ENCODE measurements at places on chromosomes 5 and 9. TPM values are rescaled to one million over a fixed set of nuclear protein-coding genes. Genes with fewer than 3 reads are reported as not detected.

Gene DHFR
- total RNA-seq = 34.5 TPM

Gene INSL6
- not detected for total RNA-seq

Gene MZB1
- total RNA-seq = 0.25 TPM

Gene ENTPD2
- total RNA-seq = 2.7 TPM

Gene PCDHA3
- total RNA-seq = not detected

Gene WWC1
- total RNA-seq = 70.1 TPM

Gene CCDC183
- total RNA-seq = 9.0 TPM

Gene SLCO6A1
- total RNA-seq = not detected

Gene PDE8B
- total RNA-seq = not detected

Gene BHMT2
- not detected for total RNA-seq

Gene PSMB7
- 197 TPM for total RNA-seq

Gene STKLD1
- not detected for total RNA-seq

Gene CEP120
- 8.3 TPM for total RNA-seq

Gene CTXN3
- total RNA-seq = not detected

Gene ZNF354B
- 13.2 TPM for total RNA-seq

Gene ZNF454
- not detected for total RNA-seq

Gene CDX1
- total RNA-seq = 6.6 TPM

Gene CCDC69
- 0.33 TPM for total RNA-seq

Gene PCDHGC4
- total RNA-seq = not detected

Gene TAF11L7
- not detected for total RNA-seq

Gene OTP
- total RNA-seq = not detected

Gene FYB1
- not detected for total RNA-seq

Gene SERF1A
- total RNA-seq = 2.0 TPM

Gene SPINK7
- not detected for total RNA-seq

Gene GPR150
- not detected for total RNA-seq

Gene RECK
- total RNA-seq = not detected

Gene ESM1
- total RNA-seq = not detected

Gene ZNF367
- 18.7 TPM for total RNA-seq

Gene SOHLH1
- not detected for total RNA-seq

Data from HT-29 (cell line).